ENCODE measurements at places on chromosomes 1 and 21. TPM values are rescaled to one million over a fixed set of nuclear protein-coding genes. Genes with fewer than 3 reads are reported as not detected.

FALEC gene
- total RNA-seq = 1.2 TPM

CRP gene
- total RNA-seq = not detected

- no peak overlapping the region for H3K27ac ChIP-seq
- peaks cover 14% of the 10 kb centered on the region for H3K36me3 ChIP-seq
- H3K27me3 ChIP-seq = peaks cover 3% of the 10 kb centered on the region
- H3K4me3 ChIP-seq = no peak overlapping the region
Observed at GRCh38 chr1:3775490-3776230, 3.1 kb downstream of the SMIM1 start.

DNA sequence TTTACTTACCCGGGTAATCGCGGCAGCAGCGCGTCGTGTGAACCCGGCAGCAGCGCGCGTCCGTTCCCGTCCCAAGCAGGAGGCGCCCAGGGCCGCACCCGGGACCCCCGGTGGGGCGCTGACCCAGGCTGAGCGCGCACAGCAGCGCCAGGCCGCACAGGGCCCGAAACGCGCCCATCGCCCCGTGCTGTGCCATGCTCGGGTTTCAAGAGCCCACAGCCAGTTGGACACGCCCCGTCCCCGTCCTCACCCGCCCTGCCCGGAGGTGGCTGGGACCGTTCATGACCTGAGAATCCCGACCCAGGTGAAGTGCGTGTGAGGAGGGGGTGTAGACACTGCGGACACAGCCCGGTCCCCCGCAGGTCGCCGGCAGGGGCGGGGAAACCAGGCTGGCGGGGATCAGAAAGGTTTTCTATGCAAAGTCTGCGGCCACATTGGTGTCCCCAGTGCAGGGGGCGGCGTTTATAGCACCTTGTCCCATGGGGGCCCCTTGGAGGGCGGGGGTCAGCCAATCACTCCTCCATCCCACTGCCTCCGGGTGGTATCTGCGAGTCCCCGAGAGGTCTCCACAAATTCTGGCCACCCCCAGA, at the start of gene TNFRSF18:
TNFRSF18 (minus strand) TSS at position 217 of the 590 bp plus-strand sequence; CDS start at position 196, 21 bp downstream.
- H3K4me3 ChIP-seq = no peak within 1 kb of the TSS
- no peak within 1 kb of the TSS for H3K27ac ChIP-seq
- DNase-seq = no peak
- no peaks in the 10 kb centered on the region for H3K4me1 ChIP-seq
- no peaks in the 10 kb centered on the region for H3K36me3 ChIP-seq

DNA sequence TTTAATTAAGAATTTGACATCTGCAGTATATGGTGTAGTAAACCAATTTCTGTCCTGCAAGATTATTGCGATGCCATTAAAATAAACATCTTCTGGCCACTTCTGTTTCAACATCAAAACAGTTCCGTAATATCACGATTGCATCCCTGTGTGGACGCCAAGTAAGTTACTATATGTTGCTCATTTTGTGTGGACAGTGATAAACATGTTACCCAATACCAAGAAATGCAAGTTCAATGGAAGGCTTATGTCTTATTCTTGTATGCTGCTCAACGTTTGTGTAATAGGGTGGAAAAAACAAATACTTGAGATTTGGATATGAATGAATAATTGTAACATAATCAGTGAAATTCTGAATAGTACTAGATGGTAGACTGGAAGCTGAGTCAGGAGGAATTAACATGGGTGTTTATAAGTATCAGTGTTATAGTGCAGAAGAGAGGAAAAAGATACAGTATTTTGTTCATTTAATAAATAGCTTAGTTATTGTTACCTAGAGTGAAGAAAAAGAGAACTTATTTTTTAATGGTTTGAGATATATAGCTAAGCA, 15.2 kb downstream of the TTC3 start:
- DNase-seq = no peak
- H3K27ac ChIP-seq = no peak overlapping the region
- no peaks in the 10 kb centered on the region for H3K27me3 ChIP-seq
- H3K4me1 ChIP-seq = peaks cover 12% of the 10 kb centered on the region

SYF2 gene
- 34.9 TPM for total RNA-seq

- peaks cover 56% of the 10 kb centered on the region for H3K4me1 ChIP-seq
- no peaks in the 10 kb centered on the region for H3K36me3 ChIP-seq
- H3K27me3 ChIP-seq = peaks cover 4% of the 10 kb centered on the region
- H3K27ac ChIP-seq = no peak overlapping the region
- no peak for DNase-seq
Observed at GRCh38 chr1:162193815-162194214, 124.3 kb downstream of the NOS1AP start.

GRCh38 chr1:210692796-210693195, 364.1 kb downstream of the HHAT start:
- H3K4me1 ChIP-seq = peaks cover 4% of the 10 kb centered on the region
- no peaks in the 10 kb centered on the region for H3K36me3 ChIP-seq
- no peak for DNase-seq
- peaks cover 9% of the 10 kb centered on the region for H3K27me3 ChIP-seq
- no peak overlapping the region for H3K4me3 ChIP-seq
- no peak overlapping the region for H3K27ac ChIP-seq

FAM43B gene
- 1.7 TPM for total RNA-seq

- no peak for DNase-seq
- peaks cover 9% of the 10 kb centered on the region for H3K36me3 ChIP-seq
- H3K27ac ChIP-seq = no peak overlapping the region
- peaks cover 19% of the 10 kb centered on the region for H3K4me1 ChIP-seq
Observed at GRCh38 chr1:45551684-45552083, 1.1 kb downstream of the AKR1A1 start.

DNA sequence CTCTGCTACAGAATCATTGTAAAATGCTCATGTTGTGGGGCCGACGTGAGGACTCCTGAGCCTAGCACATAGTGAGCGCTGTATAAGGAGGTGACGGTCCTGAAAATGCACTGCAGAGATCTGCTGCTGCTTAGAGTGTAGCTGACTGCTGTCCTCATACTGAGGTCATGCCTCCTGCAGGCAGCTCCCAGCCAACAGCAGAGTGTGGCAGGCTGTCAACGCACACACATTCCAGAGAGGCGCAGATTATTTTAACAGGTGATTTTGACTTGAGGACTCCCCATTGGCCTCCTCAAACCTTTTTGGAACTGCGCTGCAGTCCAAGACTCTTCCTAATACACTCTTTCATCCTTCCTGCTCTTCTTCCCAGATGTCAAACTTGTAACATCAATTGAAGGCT, 119.8 kb upstream of the KCNJ6 start:
- H3K27me3 ChIP-seq = no peaks in the 10 kb centered on the region

DNA sequence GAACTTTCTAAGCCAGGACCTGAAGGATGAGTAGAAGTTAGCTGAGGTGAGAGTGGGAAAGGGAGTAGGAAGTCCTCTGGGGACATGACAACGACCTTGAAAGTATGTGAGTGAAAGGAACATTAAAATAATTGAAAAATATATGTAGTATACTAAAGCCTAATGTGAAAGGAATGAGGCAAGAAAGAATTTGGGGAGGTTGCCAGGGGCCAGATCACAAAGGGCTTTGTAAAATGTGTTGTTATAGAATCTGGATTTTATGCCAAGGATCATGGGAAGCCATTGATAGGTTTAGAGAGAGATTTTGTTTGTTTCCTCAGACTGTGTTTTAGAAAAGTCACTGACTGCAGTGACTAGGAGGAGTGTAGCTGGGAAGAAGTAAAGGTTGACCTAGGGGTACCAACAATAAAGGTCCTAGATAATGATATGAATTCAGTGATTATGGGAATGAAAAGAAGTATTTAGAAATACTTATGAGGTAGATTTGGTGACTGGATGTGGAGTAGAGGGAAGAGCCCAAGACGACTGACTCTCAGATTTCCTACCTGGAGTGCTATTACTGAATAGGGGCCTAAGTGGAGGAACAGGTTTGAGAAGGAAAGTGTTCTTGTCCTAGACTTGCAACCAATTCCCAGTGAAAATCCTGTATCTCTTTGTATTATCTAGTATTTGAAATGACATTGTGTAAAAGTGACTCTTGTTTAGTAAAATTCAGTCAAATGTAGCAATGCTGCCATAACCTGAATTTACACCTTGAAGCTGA, 179.8 kb downstream of the PHTF1 start:
- no peak overlapping the region for H3K4me3 ChIP-seq
- H3K27ac ChIP-seq = no peak overlapping the region
- no peak for DNase-seq

BMP8B gene
- 0.10 TPM for total RNA-seq

DNA sequence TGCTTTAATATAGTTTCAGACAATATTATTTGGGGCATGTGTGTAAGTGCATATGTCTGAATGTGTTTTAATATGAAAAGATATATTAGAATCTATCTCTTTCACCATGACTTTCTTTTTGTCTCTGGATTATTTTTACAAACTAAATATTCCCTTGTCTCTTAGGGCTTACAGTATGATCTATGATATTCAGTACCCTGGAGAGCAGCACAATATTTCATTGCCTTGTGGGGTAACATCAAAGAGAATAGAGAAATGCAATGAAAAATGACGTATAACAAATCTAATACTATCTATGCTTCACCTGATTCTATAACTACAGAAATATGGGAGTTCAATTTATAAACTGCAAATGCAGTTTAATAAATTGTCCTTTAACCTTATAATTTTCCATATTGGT, 2084.5 kb downstream of the MRPL39 start:
- no peak for DNase-seq
- H3K4me3 ChIP-seq = no peak overlapping the region
- H3K36me3 ChIP-seq = no peaks in the 10 kb centered on the region
- no peak overlapping the region for H3K27ac ChIP-seq
- no peaks in the 10 kb centered on the region for H3K27me3 ChIP-seq

NOS1AP gene
- total RNA-seq = 19.8 TPM

DNA sequence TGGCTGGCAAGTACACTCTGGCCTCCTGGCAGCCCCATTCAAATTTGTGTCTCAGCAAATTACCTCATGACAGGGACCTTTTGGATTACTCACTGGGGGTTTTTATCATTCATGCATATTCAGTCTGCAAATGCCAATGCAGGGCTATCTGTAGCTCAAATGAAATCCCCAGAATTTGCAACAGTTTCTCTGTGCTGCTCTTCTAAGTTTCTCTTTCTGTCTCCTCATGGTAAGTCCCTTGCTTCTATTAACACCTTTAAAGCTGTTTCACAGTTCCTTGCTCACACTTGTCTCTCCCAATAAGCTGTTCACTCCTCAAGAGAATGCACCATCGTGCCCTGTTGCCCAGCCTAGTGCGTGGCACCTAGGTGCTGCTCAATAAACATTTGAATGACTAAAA, 3.3 kb upstream of the FAM78B start:
- H3K27ac ChIP-seq = no peak overlapping the region
- DNase-seq = no peak
- H3K4me3 ChIP-seq = no peak overlapping the region
- H3K27me3 ChIP-seq = peaks cover 4% of the 10 kb centered on the region
- no peaks in the 10 kb centered on the region for H3K36me3 ChIP-seq

GRCh38 chr1:69513601-69514000, 54.1 kb upstream of the LRRC7 start:
- DNase-seq = no peak
- no peaks in the 10 kb centered on the region for H3K27me3 ChIP-seq
- no peaks in the 10 kb centered on the region for H3K36me3 ChIP-seq
- H3K4me3 ChIP-seq = no peak overlapping the region
- H3K27ac ChIP-seq = no peak overlapping the region

Measured in endothelial cell (in vitro differentiated cells).